ENCODE measurements at places on chromosomes 4 and X.

DNA sequence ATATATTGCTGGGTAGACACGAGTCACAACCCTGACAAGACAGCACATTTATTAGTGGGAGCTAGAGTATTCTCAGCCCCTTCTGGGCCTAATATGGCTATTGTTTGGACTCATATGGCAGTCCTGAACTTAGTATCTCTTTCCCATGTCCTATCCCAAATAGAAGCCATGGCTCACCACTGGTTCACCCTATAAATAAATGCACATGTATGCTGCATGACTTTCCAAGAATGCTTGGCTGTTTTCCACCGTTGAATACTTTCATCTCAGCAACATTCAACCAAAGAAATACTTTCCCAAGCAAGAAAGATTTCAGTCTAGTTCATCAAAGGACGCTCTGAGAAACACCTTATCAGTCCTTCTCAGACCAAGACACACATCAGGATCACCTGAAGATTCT lies 36.7 kb downstream of the SMPX start:
- DNase-seq: no peak

DNA sequence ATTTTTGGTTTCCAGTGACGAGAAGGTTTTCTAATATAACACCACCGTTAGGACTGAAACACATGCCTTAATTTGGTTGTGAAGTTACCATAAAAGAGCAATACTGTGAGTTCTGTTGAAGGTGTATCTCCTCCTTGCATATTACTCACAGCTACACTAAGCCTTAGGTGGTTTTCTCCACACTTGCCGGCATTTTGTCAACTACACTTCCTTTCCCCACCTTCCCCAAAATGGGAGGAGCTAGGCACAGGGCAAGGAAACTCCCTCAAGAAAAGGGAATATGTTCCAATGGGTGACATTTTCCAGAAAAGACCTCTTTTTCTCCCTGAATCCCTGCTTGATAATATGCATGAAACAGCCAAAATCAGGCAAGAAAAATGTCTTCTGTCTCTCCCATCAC lies 44.8 kb downstream of the RELL1 start:
- no peak for DNase-seq

DNA sequence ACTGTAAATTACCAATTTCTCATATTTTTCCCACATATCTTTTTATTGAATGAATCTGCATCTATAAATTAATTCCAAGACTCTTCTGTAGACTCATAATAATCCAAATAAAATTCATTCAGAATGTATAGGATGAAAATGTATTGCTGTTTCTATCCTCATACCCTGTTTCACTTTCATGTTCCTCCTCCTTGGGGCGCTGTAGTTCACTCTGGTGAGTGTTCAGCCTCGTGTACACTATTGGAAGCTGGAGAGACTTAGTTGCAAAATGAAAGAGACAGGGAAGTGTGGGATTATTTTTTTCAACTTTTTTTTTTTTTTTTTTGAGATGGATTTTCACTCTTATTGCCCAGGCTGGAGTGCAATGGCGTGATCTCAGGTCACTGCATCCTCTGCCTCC lies 296.1 kb downstream of the TLL1 start:
- DNase-seq: no peak

GRCh38 chr4:101067383-101067782 lies 279.9 kb downstream of the PPP3CA start:
- DNase-seq: no peak

DNA sequence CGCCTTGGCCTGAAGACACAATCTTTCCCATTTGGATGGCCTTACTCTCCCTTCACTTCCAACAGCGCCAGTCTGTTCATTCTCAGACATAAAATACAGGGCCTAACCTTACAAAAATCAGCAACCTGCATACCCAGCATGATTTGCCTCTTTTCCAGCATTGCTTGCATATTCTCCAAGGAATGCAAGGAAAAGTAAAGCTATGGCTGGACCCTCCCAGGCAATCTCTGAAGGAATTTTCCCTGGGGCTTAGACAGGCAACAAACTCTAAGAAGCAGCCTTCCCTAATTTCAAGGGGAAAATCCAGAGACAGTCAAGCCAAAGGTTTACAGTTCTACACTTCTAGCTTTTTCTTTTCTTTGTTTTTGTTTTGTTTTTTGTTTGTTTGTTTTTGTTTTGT lies 3.6 kb downstream of the DCTD start:
- DNase-seq: no peak

- DNase-seq: no peak
These were observed 234.8 kb upstream of the DIPK2B start for GRCh38 chrX:45435481-45435880.

DNA sequence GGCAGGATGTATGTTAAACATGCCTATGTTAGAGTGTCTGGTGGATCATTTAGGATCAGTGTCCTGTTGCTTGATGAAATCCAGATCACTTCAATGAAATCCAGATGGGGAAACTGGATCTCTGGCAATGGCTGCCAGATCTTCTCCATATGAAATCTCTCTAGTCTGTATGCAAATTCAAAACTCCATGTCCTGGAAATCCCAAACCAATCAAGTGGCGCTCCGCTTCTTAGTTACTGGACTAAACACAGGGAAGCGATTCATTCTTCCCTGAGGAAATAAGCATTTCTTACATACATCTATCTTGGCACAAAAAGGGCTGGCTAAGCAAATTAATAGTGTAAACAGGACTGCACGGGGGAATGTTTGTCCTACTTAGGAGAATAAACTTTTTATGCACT lies 94.9 kb downstream of the HDAC8 start:
- DNase-seq: no peak

DNA sequence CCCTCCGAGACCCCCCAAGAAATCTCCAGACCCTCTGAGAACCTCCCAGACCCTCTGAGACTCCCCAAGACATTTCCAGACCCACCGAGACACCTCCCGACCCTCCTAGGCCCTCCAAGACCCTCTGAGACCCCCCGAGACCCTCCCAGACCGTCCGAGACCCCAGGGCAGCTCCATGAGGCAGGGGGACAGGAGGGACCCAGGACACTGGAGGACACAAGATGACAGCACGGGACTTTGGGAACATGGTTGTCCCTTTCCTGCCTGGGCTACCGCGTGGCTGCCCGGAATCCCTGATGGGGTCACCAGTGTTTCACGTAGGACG lies 10.3 kb downstream of the CTBP1 start:
- no peak for DNase-seq

DNA sequence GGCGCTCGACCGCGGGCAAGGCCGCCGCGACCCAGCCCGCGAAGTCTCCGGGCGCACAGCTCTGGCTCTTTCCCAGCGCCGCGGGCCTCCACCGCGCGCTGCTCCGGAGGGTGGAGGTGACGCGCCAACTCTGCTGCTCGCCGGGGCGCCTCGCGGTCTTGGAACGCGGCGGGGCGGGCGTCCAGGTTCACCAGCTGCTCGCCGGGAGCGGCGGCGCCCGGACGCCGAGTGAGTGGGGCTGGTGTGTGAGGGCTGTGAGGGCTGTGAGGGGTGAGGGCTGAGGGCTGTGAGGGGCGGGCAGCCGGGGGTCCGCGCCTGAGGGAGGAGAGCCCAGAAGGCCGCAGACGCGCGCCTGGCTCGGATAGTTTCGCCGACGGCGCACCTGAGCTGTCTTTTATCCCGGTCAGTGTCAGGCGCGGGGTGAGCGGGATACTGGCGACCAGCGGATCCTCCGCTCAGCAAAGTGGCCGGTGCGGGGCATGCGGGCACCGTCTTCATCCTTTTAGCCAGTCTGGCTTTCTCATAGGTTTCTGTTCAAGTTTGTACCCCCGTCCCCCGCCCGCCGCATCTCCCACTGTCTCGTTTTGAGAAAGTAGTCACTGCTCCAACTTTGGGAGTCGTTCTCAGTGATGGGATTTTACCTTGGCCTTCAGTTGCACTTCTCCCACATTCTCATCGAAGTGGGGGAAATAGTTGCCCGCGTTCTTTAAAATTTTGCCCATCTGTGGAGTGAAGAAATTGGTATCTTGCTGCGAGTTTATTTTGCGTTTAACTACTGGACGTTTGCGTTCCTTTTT lies 586 bp downstream of the HERC5 start:
- no peak for DNase-seq

GRCh38 chr4:130722361-130722760 lies 1626.4 kb downstream of the C4orf33 start:
- DNase-seq: no peak

GRCh38 chr4:48504352-48504751 lies 14.3 kb downstream of the ZAR1 start:
- no peak for DNase-seq

DNA sequence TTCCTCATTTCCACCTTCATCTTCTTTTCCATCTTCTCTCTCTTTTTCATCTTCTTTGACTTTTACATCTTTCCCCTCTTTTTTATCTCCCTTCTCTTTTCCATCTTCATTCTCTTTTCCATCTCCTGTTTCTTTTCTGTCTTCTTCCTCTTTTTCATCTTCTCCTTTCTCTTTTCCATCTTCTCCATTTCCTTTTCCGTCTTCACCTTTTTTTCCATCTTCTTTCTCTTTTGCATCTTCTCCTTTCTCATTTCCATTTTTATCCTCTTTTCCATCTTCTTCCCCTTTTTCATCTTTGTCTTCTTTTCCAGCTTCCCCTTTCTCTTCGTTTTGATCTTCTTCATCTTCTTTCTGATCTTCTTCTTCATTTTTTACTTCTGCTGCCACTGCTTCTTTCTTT lies 87.0 kb downstream of the HMGN5 start:
- DNase-seq: no peak

GRCh38 chr4:6917461-6918271 lies 8.0 kb downstream of the TBC1D14 start:
- DNase-seq: peak; percentile 68
